LNCaP clone FGC (cell line): ENCODE measurements at places on chromosomes 7 and 10.
A peak's percentile ranks its signal among the peaks of the same experiment; 100 is the strongest.

- DNase-seq = no peak
Measured at GRCh38 chr7:32158076-32158475, 87.9 kb upstream of the PDE1C start.

- DNase-seq = no peak
Measured at GRCh38 chr10:119714484-119714816, 11.4 kb upstream of the INPP5F start.

- DNase-seq = no peak
Measured at GRCh38 chr7:98785929-98786571, 83.8 kb downstream of the TMEM130 start.

GRCh38 chr7:113460067-113460466, 341.7 kb upstream of the SMIM30 start:
- no peak for DNase-seq

- peak; percentile 27 for DNase-seq
Measured at GRCh38 chr10:120572307-120572706, 115.3 kb downstream of the PLPP4 start.

- no peak for DNase-seq
Measured at GRCh38 chr10:17217631-17218232, 10.3 kb upstream of the VIM start.

GRCh38 chr10:78398382-78398781, 364.7 kb downstream of the RPS24 start:
- DNase-seq = no peak

GRCh38 chr10:133129071-133129858, 30.8 kb upstream of the KNDC1 start:
- DNase-seq = no peak

- DNase-seq = no peak
Measured at GRCh38 chr10:113140143-113141011, 190.3 kb downstream of the TCF7L2 start.

GRCh38 chr7:150451833-150452461, 1.5 kb downstream of the GIMAP8 start:
- DNase-seq = no peak

DNA sequence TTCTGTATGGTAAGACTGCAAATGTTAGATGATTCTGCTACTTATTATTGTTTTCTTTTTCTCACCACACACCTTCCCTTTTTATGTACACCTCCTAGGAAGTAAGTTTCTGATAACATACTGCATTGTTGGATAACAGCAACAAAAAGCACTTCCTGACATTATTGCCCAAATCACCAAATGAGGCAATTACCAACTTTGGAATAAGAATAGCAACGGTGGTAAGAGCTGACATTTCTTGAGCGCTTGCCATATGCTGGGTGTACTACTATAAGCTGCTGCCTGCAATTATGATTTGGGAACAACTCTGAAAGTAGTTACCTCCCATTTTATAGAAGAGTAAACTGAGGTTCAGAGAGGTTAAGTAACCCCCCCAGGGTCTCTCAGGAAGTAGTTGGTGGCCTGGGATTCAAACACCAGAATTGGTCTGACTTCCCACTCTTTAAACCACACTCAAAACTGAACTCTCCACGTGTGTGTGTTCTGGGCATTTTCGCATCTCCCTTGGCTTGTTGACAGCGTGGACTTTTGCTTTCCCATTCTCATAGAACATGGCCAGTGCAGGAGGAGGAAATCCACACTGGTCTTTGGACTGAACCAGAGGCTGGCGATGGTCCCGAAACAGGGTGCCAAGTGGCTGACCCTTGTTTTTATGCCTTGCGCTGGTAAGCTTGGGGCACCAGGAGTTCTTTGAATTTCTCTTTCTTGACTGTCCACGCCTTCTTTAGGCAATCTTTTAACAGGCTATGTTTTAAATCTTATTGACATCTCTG, 71.4 kb downstream of the TCF7L2 start:
- no peak for DNase-seq

- DNase-seq = no peak
Measured at GRCh38 chr10:71796749-71797405, 23.6 kb upstream of the VSIR start.

- peak; percentile 41 for DNase-seq
Measured at GRCh38 chr10:74244097-74244685, 93.2 kb downstream of the ADK start.

DNA sequence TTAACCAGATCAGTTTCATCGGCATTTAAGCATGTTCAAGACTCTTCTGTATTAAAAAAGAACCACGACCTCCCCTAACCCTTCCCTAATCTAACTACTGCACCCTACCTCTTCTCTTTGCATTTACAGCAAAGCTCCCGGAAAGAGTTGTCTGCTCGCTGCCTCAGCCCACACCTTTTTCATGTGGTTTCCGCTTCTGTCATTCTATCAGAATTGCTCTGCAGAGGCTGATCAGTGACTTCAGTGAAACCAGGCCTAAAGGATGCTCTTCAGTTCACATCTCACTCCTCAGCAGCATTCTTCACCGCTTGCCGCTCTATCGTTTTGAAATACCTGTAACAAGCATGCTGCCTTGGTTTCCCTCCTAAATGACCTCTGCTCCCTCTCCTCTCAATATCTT, 160.9 kb downstream of the SDK1 start:
- DNase-seq = no peak

DNA sequence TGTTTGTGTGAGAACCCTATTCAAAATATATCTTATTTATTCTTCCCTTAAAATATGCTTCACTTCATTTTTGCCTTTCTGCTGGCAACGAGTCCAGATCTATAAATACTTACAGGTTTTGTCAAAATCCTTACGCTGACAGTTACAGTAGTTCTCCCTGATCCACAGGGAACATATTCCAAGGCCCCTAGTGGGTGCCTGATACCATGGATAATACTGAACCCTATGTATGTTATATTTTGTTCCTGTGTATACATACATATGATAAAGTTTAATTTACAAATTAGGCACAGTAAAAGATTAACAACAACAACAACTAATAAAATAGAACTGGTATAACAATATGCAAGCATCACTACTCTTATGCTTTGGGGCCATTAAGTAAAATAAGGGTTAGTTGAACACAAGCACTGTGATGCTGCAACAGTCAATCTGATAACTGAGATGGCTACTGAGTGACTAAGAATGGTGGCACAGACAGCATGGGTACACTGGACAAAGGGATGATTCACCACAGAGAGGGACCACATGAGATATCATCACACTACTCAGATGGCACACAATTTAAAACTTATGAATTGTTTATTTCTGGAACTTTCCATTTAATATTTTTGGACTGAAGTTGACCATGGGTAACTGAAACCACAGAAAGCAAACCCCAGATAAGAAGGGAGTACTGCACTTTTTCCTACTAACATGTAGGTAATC, 29.4 kb upstream of the PCGF5 start:
- no peak for DNase-seq

- DNase-seq = peak; percentile 83
Measured at GRCh38 chr10:110225756-110226542, 18.5 kb downstream of the MXI1 start.

DNA sequence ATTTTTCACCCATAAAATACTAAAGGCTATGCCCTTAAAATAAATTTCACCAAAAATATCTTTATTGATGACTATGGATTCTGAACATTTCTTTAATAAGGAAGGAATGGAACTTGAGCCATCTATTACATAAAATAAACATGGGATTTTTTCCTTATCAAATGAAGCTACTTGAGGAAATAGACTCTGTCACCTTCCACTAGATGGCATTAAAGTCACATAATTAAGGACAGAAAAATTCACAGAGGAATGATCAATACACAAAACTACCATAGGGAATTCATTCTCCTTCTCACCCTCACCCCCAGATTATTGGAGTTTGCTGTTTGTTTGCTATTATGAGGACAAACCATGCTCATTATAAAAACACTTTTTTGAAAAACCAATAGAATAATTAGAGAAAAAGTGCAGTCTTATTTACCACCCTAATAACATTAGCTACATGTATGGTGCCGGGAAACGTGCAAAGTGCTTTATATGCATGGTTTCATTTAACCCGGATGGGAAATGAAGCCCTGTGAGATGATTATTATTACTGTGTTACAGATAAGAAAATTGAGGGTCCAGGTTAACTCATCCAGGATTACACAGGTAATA, 21.1 kb upstream of the FOXI2 start:
- DNase-seq = peak; percentile 21

DNA sequence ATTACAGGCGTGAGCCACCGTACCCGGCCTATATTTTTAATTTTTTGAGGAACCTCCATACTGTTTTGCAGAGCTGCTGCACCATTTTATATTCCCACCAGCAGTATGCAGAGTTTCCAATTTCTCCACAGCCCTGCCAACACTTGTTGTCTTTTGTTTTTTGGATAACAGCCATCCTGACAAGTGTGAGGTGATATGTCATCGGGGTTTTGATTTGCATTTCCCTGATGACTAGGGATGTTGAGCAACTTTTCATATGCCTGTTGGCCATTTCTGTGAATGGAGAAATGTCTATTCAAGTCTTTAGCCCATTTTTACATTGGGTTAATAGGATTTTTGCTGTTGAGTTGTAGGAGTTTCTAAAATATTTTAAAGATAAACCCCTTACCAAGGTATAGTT, 22.2 kb downstream of the ENTPD7 start:
- DNase-seq = peak; percentile 61

DNA sequence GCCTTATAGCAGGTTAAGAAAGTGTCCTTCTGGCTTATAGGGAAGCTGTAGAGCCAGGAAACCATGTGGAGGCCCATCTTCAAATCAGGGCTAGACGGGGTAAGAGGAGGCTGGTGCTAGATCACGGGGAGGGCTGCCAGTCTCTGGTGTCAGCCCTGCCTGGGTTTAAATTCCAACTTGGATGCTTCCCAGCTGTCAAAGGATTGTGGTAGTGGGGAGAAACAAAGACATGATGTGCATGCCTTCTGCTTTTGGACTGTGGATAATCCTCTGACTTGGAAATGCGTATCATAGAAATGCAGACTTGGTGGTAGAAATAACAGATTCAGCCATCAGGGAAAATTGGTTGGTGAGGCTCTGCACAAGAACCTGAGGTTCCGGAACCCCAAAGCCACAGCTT, 325.6 kb downstream of the PHTF2 start:
- DNase-seq = no peak

DNA sequence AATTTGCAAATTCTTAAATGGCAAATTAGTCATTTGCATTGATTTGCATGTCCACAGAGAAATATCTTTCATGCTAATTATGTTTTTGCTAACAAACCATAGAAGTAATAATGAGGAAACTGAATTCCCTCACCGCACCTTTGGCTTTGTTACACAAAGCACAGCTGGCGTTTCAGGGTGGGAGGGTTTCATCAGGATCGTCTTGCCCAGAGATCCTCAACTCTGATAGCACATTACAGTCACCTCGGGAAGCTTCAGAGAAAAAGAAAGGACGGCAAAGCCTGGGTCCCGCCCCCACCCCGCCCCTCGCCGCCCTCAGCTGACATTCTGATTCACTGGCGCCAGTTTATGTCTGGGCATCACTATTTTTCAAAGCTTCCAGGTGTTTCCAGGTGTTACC, 119.4 kb downstream of the PTPRN2 start:
- DNase-seq = no peak
